ENCODE measurements at places on chromosomes 7 and 10.

DNA sequence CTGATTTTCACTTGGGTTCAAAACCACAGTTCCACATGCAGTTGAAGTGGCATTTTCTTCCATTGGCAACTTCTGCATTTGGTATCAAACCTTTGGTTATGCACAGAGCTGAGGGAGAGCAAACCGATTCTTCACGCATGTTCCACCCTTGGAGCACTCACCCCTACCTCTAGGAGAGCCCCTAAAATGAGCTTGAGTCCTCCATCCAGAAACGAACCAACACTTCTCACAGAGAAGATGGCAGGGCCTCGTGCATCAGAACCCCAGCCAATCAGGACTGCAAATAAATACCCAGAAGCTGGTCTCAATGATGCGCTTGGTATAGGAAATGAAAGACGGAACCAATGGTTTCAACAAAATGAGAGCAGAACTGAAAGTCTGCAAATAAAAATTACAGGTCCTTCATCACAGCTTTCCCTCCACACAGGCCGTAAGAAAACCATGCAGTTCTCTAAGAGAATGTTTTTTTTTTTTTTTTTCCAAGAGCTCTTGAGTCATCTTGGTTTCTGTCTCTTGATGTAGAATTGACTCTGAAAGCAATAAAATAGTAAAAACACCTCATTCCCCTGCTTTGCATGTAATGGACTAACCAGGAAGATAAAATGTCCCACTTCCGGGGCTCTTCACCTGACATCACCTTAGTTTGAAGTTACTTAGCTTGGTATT lies 23.9 kb downstream of the KLF6 start:
- no peak for DNase-seq

GRCh38 chr7:32150039-32150438 lies 79.8 kb upstream of the PDE1C start:
- DNase-seq, result no peak

- DNase-seq, result no peak
Observed at GRCh38 chr10:3935141-3935540, 150.1 kb upstream of the KLF6 start.

GRCh38 chr10:35517431-35518181 lies 87.5 kb upstream of the GJD4 start:
- no peak for DNase-seq

GRCh38 chr10:46234431-46235060 lies 52.3 kb upstream of the ANTXRL start:
- no peak for DNase-seq

DNA sequence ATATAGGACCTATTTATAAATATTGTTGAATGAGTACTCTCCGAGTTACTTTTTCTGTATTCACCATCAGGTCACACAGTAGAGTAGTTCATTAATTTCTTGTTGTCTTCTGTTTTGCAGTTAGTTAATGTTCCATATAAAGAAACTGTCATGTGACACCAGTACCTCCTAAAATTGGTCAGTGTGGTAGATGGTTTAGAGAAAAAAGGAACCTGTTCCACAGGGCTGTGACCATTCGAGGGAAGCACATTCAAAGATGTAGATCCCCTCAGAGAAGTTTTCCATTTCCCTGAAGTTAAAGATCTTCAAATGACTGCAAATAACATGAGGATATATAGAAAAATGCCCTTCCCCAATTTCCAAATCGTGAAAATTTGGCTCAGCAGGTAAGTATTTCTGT lies 45.7 kb downstream of the PRPF18 start:
- peak; percentile 10 for DNase-seq

GRCh38 chr10:12748186-12748585 lies 253.3 kb downstream of the CCDC3 start:
- no peak for DNase-seq

DNA sequence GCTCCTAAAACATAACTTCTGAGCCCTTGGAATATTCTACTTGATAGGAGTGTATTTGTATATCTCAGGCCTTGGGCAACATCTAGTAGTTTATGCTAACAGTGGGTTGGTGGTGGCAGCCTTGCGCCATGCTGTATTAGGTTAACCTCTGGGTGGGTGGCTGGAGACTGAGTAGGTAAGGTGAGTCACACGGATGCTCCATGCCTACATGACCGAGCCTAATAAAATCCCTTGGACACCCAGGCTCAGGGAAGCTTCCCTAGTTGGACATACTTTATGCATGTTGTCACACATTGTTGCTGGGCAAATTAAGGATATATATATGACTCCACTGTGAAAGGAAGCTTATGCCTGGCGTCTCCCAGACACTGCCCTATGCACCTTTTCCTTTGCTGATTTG lies 6.0 kb upstream of the DAGLB start:
- DNase-seq, result no peak
